Left ventricle myocardium inferior (tissue), 1 donor: ENCODE measurements at places on chromosomes 3 and 15. TPM values are rescaled to one million over a fixed set of nuclear protein-coding genes. Genes with fewer than 3 reads are reported as not detected.

The CHRM5 gene
- total RNA-seq: not detected

- no peaks in the 10 kb centered on the region for H3K27me3 ChIP-seq
- H3K27ac ChIP-seq: no peak overlapping the region
- no peaks in the 10 kb centered on the region for H3K36me3 ChIP-seq
- no peak for DNase-seq
- H3K4me1 ChIP-seq: peaks cover 74% of the 10 kb centered on the region
These were observed 127.8 kb downstream of the EEFSEC start for GRCh38 chr3:128281056-128281455.

The MORC1 gene
- not detected for total RNA-seq

- no peak for DNase-seq
- no peaks in the 10 kb centered on the region for H3K27me3 ChIP-seq
- H3K4me3 ChIP-seq: no peak overlapping the region
- peaks cover 72% of the 10 kb centered on the region for H3K36me3 ChIP-seq
- no peak overlapping the region for H3K27ac ChIP-seq
These were observed 50.7 kb downstream of the SCN5A start for GRCh38 chr3:38598791-38599190.
